ENCODE measurements at places on chromosomes 1 and 21. TPM values are rescaled to one million over a fixed set of nuclear protein-coding genes. Genes with fewer than 3 reads are reported as not detected.

IVL gene
- under 0.01 TPM for total RNA-seq

LCE2A gene
- total RNA-seq: not detected

LIN28A gene
- not detected for total RNA-seq

CLEC20A gene
- not detected for total RNA-seq

OR2L8 gene
- not detected for total RNA-seq

GJB3 gene
- total RNA-seq: under 0.01 TPM

CELSR2 gene
- under 0.01 TPM for total RNA-seq

HTR1D gene
- total RNA-seq: not detected

ZNF683 gene
- total RNA-seq: not detected

GUCA2A gene
- total RNA-seq: not detected

MRPL9 gene
- total RNA-seq: 88.6 TPM

PYHIN1 gene
- 0.20 TPM for total RNA-seq

TRPM2 gene
- total RNA-seq: not detected

TLR5 gene
- 0.73 TPM for total RNA-seq

GNG5 gene
- 26.8 TPM for total RNA-seq

CYP2J2 gene
- 0.20 TPM for total RNA-seq

AADACL3 gene
- not detected for total RNA-seq

HMCN1 gene
- total RNA-seq: 15.4 TPM

Measured in subcutaneous preadipocyte (primary cell).